ENCODE measurements at places on chromosomes 11 and 22.

DNA sequence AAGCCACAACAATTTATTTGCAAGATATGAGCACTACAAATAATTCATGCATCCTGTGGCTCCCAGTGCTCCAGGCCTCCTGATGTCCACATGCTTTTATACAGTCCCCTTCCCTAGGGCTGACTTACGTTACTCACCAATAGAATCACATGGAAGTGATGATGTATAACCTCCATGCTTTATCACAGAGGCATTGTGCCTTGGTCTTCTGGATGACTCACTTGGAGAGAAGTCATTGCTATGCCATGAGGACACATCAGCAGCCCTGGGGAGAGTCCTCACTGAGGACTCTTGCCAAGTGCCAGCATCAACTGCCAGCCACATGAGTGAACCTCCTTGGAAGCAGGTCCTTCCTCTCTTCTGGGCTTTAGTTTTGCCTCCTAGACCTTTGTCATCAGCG, 22.0 kb upstream of the IGSF9B start:
- no peak for DNase-seq

GRCh38 chr11:12439615-12440014, 62.2 kb downstream of the PARVA start:
- DNase-seq = no peak

DNA sequence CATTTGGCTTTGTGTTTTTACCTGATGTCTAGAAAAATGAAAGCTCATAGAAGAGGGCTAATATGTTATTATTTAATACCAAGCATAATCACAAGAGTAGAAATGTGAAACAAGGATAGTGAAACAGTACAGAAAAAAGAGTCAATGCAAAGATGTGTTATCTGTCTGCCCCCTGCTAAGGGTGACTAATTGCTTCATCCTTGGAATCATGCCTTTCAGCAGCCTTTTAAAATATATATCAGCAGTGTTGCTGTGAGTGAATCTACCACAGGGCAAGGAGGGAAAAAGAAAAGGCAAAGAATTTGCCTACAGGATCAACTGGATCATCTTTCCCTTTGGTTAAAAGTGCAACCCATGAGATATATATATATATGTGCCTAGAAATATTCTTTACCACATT, 867.2 kb upstream of the RAG2 start:
- no peak for DNase-seq

GRCh38 chr22:23120415-23120899, 21.3 kb downstream of the RSPH14 start:
- DNase-seq = no peak

DNA sequence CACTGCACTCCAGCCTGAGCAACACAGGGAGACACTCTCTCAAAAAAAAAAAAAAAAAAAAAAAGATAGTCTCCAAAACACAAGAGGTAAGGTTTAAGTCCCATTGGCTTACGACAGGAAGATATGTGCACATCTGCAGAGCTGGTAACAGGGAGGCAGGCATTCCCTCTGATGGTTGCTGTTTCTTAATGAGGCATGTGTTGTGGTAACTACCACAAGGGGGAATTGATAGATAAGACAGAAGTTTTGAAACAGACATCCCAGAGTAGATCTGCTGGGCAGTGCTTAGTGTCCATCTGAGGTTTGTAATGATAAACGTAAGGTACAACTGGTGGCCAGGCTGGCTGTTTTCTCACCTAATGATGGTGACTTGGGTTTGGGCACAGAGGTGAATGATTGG, 4.7 kb downstream of the EIF1AD start:
- DNase-seq = no peak

DNA sequence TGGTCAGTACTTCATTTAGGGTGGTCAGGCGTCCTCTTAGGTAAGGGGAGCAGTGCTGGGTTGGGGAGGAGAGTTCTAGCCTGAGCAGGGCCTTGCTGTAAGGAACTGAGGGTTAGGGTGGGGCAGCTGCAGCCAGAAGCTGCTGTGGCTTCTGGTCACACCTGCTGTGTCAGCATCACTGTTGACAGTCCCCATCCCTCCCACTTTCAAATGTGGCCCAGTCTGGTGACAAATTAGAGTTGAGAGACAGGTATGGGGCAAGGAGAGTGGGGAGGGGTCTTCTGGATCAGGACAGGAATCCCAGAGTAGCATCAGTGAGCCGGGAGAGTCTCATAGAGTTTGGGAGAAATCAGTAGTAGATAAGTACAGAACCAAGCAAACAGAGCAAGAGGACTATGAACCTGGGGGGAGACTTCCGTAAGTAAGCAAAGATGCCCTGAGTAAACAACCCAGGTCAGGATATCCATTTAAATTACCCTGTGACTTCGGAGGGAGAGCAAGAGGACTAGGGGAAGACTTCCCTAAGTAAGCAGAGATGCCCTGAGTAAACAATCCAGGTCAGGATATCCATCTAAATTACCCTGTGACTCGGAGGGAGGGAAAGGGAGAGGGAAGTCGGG, 53.7 kb downstream of the PPP6R2 start:
- no peak for DNase-seq

GRCh38 chr11:78783301-78783700, 208.6 kb upstream of the NARS2 start:
- DNase-seq = peak; percentile 19

Data from caudate nucleus (tissue), 63 donors.